ENCODE measurements at places on chromosomes 4 and X.

- DNase-seq: no peak
These were observed 70.2 kb downstream of the TRPC5 start for GRCh38 chrX:112012360-112012759.

GRCh38 chrX:129875669-129876068 is 30.3 kb upstream of the UTP14A start:
- no peak for DNase-seq

- no peak for DNase-seq
These were observed 74.9 kb upstream of the GUCY1A1 start for GRCh38 chr4:155591738-155592143.

- DNase-seq: no peak
These were observed 130.3 kb downstream of the DIPK2B start for GRCh38 chrX:45070116-45071007.

- DNase-seq: no peak
These were observed 537.3 kb upstream of the FTHL17 start for GRCh38 chrX:31609130-31609529.

DNA sequence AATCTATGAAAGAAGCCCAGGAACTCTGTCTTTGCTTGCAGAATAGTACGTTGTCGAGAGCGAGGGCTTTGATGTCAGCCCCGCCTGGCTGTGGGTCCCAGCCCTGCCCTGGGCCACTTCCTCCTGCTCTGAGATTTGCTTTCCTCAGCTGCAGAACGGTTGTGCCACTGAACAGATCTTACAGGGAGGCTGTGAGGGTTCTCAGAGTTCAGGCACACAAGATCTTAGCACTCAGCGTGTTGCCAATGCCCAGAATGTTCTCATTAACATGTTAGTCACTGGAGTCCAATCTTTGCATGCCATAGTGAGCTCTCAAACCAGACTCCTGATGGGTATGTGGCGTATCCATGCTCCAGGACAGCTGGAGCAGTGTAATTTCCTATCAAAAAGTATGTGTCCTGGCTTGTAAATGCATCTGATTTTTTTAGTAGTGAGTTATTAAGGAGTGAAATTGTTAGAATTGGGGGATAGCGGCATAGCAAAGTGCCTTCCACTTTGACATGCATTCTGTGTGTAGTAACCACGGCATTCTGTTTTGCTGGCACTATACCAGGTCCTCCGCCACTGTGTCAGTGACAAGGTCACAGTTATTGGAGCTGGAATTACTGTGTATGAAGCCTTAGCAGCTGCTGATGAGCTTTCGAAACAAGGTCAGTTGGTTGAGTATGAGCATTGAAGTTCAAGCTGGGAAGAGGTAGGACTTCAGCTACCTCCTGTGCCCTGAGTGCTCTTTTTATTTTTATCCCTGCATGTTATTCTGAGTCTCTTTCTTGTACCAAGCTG is 31.6 kb downstream of the TKTL1 start:
- no peak for DNase-seq

DNA sequence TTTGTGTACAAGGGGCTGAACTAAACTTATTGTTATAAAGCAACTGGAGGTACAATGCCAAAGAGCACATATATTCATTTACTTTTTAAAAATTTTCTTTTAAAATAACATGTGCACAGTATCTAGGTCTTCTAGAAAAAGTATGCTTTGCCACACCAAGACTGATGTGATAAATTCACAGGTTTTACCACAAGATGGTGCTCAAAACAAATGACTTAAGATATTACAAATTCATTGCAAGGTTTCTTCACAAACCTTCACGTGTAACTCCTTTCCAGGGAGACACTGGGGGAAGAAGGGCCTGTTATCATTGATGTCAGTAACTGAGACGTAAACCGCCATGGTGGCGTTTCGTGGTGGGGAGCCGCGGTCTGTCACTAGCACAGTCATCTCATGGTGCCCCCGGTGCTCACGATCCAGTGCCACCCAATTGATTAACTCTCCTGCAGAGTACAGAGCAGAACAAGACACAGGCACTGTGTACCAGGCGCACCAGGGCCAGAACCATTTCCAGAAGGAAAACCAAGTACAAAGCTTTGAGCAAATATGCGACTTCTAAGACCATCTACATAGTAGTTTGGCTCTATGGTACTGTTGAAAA is 162.2 kb downstream of the DCHS2 start:
- no peak for DNase-seq

GRCh38 chr4:60485276-60485675 is 714.9 kb upstream of the ADGRL3 start:
- no peak for DNase-seq

DNA sequence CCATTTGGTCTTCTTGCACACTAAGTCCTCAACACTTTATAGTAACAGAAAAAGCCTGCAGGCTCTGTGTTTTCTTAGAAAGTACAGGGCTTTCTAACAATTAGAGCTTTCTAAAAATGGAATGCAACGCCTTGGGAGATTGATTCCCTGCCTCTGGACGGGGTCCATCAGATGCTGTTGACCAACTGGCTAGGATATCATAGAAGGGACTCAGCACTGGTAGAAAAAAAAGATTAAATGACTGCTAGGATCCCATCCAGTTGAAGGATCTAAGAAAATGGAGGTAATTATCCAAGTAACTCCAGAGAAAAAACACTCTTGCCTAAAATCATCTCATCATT is 39.5 kb downstream of the USP46 start:
- DNase-seq: no peak

- DNase-seq: no peak
These were observed 7.1 kb downstream of the NKX3-2 start for GRCh38 chr4:13537011-13537831.

GRCh38 chr4:36056136-36056535 is 188.2 kb downstream of the ARAP2 start:
- no peak for DNase-seq

DNA sequence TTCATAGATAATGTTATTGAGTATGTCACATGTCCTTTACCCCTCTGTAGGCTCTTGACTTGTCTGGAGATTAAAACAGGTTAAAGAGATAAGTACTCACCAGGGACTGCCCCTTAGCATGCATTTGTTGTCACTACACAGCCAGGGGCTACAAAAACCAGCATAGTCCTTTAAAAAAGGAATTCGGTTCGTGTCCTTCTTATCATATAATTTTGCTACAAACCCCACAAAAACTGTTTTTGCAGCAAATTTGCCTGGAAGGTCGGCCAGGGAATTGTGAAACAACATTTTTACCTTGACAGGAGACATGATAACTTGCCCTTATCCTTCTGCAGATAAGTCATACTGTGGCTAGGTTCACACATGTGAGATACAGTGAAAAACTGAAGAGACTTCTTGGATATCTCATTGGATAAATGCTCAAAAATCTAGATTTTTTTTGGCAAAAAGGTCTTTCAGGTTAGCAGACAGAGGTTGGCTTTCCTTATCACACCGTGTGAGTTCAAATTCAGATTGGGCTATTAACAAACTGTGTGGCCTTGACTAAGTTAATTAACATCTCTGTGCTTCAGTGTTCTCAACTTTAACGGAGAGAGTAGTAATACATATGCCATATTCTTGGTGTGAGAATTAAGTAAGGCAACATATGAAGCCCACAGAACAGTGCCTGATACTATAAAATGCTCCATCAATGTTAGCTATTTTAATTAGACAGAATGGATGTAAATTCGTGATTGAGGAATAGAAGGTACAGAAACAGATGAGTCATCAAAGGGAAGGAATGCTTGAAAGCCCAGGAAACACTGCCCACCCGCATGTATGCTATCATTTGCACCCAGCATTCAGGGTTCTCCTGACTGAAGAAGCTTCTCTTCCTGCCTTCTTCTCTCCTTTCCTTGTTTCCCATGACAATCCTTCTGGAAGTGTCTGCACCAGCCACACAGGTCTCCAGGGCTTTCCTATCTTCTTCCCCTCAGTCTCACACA is 30.0 kb downstream of the FAM9C start:
- no peak for DNase-seq

DNA sequence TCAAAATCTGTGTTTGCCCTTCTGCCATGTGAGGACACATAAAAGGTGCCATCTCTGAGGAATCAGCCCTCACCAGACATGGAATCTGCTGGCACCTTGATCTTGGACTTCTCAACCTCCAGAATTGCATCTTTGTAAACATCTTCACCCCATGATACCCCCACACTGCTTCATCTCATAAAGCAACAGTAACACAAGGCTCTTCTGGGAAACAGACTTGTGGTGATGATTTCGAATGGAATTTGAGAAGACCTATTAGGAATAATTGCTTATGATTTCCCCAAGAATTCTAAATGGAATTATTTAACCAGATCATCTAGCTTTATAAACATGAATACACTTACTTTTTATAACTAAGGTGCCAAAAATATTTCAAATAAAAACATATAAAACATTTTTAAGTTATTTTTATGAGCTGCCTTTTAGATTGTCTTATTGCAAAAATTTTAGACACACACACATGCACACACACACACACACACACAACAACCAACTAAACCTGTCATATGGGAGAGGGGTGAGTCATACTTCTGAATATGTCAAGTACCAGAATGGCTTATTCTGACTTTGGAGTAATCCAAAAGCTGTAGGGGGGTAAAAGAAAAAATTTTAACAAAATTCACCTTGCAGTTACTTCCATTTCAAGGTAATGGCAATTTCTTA is 82.0 kb downstream of the USP46 start:
- no peak for DNase-seq

DNA sequence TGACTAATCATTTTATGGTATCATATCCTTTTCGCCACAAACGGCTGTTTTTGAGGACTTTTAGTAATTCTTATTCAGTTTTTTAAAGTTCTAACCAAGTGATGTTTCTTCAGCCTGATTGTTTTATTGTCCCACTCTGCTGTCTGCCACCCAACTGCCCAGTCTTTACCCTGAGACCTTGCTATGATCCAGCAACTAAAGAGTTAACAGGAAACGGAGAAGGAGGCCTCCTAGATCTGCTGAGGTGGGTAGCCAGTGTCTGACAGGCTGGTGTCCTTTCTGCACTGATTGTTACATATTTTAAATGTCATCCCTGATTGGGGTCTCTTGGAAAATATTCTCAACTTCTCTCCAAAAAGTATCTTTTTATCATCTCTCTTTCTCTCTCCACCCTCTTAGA is 7.9 kb upstream of the TMEM150C start:
- no peak for DNase-seq

- no peak for DNase-seq
These were observed 509.6 kb upstream of the DIPK2B start for GRCh38 chrX:45710081-45710801.

GRCh38 chr4:137678796-137679195 is 146.5 kb upstream of the PCDH18 start:
- DNase-seq: no peak

DNA sequence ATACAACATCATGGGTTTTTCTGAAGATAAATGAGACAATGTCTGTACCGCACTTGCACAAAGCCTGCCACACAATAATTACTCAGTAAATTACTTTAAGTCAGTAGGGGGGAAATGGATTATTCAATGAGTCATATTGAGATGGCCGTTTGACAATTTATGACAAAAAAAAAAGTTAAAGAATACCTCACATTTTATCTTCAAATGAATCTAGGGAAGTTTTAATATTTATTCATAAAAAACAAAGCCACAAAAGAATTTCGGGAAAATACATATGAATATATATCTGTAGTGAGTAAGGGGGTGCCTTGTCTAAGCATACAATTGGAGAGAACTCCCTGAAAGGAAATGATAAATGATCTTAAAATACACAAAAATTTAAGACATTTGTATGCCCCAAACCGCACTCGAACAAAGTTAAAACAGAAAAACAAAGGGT is 197.0 kb upstream of the SLC7A11 start:
- DNase-seq: no peak
